GM19239 (cell line): ENCODE measurements at places on chromosomes 11 and 22.

DNA sequence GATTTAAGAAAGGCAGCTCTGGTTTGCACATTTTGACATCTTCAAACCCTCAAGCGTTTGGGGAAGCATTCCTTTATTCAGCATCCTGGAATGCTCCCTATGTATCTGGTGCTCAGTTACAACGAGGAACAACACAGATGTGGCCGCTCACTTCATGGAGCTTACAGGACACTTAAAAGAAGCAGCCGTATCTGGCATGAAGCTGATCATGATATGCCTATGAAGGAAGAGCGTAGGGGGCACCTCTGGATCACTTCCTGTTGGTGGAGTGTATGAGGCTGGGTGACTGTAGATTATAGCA, 72.3 kb upstream of the TP53I11 start:
- DNase-seq: no peak

DNA sequence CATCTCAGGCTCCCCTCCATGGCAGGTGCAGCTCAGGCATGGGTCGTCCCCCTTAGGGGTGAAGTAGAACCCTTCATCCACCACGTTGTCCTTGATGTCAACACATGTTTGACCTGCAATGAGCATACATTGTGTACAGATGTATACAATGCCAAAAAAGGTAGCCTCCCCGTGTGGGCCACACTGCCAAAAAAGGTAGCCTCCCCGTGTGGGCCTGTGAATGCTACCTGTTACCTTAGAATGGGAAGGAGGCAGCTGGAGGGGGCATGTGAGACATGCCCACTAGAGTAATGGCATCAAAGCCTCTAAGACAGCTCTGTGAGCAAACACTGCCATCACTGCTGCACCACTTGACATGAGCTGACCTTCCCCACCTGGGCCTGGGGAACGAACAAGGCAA, 73.7 kb downstream of the DGCR2 start:
- DNase-seq: no peak

DNA sequence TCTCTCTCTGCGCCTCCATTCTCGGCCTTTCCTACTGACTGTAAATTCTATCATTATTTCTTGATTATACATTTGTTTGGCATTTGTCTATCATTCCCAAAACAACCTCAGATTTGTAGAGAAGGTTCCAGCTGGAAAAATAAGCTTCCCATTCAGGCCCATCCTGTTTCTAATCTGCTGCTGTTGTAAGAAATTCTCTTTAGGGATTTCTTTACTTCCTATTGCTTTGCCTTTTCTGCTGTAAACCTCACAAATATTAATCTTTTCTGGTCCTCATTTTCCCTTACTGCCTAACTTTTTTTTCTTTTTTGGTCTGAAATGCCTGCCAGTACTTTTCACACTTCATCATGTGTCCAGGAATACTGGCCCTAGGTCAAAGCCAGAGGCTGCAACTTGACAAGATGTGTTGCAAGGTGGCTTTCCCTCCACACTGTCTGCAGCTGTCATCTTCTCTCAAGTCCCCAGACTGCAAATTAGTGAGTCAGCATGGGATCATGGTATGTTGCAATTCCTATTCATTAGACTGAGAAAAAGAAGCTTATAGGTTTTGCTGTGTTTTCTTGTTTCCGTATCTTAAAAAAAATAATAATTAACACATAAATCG, 858.7 kb upstream of the CHORDC1 start:
- no peak for DNase-seq

DNA sequence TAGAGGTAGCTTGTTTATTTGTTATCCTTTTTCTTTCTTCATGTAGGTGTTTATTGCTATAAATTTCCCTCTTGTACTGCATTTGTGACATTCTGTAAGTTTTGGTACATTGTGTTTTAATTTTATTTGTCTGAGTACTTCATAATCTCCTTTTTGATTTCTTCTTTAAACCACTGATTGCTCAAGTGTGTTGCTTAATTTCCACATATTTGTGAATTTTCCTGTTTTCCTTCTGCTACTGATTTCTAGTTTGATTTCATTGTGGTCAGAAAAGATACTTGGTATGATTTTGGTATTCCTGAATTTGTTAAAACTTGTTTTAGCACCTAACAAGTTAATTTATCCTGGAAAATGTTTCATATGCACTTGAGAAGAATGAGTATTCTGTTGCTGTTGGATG, 15.1 kb downstream of the OR10V1 start:
- DNase-seq: no peak

DNA sequence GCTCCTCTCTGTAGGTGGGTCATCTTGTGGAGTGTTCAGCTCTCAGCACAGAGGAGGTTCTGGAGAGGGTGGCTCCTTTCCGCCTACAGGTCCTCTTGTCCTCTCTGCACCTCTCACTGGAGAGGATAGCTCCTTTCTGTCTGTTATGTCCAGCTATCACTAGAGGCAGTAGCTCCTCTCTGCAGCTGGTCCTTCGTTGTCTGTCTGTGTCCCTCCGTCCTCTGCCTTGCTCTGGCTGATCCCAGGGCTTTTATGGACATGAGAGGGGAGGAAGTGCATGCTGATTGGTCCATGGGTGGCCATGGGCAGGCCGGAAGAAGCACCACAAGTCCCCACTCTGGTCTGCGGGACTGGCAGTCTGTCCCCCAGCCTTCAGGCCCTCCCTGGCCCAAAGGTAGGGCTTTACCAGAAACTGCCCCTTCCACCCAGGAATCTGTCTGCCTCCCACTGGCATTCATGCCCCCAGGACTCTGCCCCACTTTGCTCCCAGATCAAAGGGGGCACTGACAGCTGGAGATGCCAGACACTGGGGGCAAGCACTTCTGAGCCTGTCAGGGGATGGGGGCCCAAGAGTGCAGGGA, 38.6 kb upstream of the CALCB start:
- no peak for DNase-seq

GRCh38 chr22:42848941-42849550, 8.0 kb downstream of the ARFGAP3 start:
- no peak for DNase-seq

- no peak for DNase-seq
Measured at GRCh38 chr11:8833568-8834315, 77.2 kb upstream of the AKIP1 start.

DNA sequence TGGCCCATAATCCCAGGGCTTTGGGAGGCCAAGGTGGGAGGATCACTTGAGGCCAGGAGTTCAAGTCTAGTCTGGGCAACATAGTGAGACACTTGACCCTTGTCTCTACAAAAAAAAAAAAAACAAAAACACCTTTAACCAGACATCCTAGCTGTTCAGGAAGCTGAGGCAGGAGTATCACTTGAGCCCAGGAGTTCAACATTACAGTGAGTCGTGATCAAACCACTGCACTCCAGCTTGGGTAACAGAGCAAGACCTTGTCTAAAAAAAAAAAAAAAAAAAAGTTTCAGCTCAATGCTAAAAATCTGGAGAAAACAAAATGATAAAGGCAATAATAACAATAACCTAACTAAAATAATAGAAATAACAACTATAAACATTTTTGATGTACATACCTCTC, 22.6 kb upstream of the APLP2 start:
- no peak for DNase-seq

GRCh38 chr11:69153661-69154060, 2.1 kb upstream of the SMIM38 start:
- DNase-seq: no peak

- no peak for DNase-seq
Measured at GRCh38 chr11:56890584-56891305, 98.0 kb upstream of the OR5AK2 start.

- no peak for DNase-seq
Measured at GRCh38 chr11:38842991-38843390, 2245.0 kb upstream of the RAG2 start.

DNA sequence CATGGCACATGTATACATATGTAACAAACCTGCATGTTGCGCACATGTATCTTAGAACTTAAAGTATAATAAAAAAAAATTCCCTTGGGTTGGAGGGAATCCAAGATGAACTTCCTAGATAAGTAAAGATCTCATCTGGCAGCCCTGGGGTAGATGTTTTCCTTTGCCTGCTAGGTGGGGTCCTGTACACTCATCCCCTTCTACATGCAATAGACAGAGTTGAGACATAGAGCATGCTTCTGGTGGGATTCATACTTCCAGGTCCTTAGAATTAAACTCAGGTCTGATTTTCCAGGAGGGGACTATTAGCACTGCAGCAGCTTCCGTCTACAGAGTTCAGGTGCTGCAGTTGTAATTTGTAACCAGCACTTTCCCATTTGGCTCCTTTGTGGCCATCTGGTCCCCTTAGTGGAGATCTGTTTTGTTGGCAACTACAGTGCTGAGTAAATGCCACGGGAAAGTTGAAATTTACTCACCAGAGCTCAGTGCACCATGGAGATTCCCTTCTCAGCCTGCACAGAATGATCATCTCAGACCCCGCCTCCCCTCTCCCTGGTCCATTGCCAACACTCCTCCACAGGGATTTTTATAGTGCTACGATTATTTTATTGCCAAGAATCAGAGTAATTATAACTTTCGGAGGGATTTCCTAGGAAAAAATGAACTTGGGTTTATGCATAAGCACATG, 220.1 kb upstream of the E2F8 start:
- no peak for DNase-seq

DNA sequence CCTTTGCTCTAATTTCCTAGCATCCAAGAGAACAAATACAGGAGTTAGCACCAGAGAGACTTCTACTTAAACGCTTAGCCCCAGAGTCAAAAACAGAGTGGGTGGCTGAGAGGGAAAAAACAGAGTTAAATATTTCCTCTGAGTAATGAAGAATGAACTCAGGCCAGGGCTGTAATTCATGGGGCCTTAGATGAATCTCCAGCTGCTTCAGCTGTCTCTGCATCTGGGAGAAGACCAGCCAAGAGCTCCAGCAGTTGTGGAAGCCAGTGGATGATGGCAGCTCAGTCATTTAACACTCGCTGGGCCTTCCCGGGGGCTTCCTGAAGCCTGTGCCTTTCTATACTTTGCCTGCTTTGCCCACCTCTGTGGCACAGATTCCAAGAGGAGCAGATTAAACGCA, 5.7 kb upstream of the ADAMTS15 start:
- DNase-seq: no peak

GRCh38 chr11:85750646-85751045, 60.3 kb downstream of the SYTL2 start:
- no peak for DNase-seq

DNA sequence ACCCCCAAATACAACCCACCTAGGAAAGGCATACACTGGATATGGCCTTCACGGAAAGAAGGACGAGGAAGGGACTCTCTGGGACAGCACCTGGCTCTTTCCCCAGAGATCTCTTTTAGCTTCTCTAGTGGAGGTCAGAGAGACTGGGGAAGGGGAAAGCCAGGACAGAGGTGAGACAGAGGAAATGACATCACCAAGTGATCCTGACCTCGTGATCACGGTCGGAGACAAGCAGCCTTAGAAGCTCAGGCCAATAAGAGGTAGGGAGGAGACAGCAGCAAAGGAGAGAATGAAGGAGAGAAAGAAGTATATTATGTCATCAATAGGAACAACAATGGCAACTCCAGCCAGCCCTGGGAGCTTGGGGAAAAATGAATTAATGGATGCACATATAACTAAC, 15.4 kb upstream of the TMPRSS13 start:
- no peak for DNase-seq

- DNase-seq: no peak
Measured at GRCh38 chr11:69293087-69293486, 868 bp upstream of the MYEOV start.

DNA sequence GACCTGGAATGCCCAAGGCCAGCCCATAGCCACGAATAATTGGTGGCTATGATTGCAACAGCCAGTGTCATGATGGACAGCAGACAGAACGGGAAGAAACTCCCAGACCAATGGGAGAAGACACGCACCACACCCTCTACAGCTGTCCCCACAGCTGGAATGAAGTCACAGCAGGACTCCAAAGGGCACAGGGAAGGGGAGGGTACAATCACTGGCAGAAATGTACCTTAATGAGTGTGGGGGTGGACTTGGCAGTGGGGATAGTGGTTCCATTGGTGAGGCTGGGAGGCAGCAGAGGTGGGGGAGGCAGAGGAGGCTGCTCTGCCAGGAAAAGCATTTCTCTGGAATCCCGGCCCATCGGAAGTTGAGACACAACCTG, 52.9 kb downstream of the SGSM3 start:
- no peak for DNase-seq

GRCh38 chr11:116422556-116422955, 350.2 kb downstream of the BUD13 start:
- no peak for DNase-seq

GRCh38 chr11:122453586-122453985, 201.9 kb upstream of the UBASH3B start:
- DNase-seq: no peak

DNA sequence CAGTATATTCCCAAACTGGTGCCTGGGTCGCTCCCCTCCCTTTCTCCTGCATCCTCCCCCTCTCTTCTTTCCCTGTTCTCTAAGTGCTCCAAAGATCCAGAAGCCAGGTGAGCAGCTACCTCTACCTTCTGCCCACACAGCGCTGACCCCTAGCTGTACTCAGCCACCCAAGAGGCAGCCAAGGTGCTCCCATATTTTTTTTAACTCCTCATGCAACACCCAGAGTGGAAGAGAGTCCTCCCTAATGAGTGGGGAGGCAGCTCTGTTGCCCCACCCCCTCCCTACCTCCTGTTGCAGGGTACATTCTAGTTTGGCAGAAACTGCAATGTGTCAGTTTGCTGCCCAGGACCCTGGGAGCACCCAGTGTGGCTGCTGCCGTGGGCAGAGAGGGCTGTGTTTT, 40.2 kb downstream of the RPL27A start:
- DNase-seq: no peak

DNA sequence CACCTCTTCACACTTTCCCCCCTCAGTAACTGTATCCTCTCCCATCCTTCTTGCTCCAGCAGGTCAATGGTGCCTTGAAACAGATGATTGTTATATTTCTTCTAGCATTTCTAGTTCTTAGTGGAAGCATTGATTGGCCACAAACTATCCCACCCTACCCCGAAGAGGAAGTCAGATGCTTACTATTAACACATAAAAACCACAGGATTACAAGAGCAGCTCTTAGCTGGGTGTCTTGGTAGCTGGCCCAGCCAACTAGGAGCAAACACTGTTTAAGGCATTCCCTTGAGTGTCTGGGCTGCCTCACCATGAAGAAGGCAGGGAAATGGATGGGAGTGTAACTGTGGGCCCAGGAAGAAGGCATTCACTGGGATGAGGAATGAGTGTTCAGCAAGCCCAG, 176.6 kb downstream of the GRIK4 start:
- DNase-seq: no peak

DNA sequence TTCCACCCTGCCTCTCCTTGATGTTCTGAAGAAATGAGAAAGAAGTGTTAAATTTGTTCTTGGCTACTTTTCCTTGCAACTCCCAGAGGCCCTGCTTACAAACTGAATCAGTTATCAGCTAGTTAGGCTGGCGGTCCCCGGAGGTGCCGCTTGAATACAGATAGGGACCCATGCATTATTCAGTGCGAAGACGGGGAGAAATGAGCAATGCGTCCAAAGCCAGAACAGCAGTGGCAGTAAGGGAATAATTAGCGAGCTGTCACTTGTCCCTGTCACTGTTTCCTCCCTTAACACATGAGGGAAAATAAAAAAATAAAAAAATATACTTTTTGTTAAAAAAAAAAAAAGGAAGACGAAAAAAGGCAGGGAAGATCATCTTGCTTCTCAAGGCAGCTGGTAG, 528.1 kb downstream of the MN1 start:
- no peak for DNase-seq

- no peak for DNase-seq
Measured at GRCh38 chr11:121716060-121716459, 263.3 kb upstream of the SORL1-AS1 start.

GRCh38 chr11:57815476-57815875, 53.9 kb downstream of the CTNND1 start:
- DNase-seq: no peak
